ENCODE measurements at places on chromosomes 3 and 15. TPM values are rescaled to one million over a fixed set of nuclear protein-coding genes. Genes with fewer than 3 reads are reported as not detected.

- peak; percentile 99 for DNase-seq
These were observed at the start of gene WWTR1 for GRCh38 chr3:149657926-149658743. WWTR1 (minus strand) TSS chr3:149658025; CDS start chr3:149657306, 719 bp downstream.

DNA sequence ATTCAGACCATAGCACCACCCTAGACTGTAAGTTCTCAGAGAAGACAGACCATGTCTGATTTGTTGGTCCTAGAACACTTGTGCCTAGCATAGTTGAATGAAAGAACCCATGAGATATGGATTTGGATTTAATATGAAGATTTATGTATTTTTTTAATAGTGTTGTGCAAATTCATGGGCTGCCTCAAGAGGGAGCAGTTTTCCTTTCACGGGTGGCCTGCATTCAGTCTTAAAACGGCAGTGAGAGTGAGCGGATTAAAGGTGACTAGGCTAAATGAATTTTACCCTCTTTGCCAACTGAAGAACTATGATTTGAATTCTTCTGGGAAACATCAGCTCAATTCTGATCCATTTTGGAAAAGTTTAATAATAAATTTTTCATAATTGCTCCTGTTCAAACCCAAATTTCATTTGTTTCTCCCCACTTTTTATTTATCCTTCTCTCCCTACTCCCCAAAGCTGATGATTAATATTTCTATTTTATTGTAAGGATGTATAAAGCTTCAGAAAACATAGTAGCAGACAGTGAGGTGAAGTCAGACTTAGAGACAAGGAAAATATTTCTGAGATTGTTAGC is 67.3 kb downstream of the MORC1 start:
- peak; percentile 15 for DNase-seq

GRCh38 chr15:80803580-80804525 is 24.7 kb downstream of the CEMIP start:
- DNase-seq: no peak

- DNase-seq: no peak
These were observed 51.6 kb upstream of the DUT start for GRCh38 chr15:48279608-48280007.

DNA sequence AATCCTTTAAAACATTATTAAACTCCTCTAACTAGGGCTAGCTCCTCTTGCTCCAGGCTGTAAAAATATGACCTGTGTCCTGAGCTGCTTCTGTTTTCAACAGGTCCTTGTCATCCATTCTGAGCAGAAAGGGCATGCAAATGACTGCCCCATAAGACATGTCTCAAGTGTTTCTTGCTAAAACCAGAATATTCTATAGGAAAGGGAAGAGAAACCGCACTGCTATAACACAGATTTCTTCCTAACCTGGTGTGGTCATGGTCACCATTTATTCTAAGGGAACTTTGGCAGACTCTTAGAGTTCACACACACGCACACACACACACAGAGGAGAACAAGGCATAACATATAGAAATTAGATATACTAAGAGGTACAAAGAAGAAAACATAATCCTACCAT is 34.2 kb upstream of the B3GNT5 start:
- DNase-seq: no peak

GRCh38 chr3:139416275-139416674 is 26.8 kb upstream of the COPB2 start:
- no peak for DNase-seq

DNA sequence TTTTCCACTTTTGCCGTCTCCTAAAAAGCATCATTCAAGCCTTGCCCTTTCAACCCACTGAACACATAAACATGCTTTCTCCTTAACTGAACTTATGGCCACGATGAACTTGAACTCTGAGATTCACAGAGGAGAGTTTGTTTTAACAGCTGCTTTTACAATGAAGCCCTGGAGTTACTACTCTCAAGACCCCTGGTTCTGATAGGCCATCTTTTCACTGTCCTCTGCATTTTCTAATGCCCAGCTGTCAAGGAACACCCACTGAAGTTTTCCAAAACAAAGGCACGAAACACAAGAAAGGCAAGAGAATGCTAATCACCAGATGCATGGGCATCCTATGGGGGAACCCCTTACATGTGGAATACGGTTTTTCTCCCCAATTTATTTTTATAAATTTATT is 100.8 kb downstream of the ADAMTS9 start:
- DNase-seq: no peak

GRCh38 chr3:31713816-31714215 is 181.1 kb downstream of the STT3B start:
- DNase-seq: no peak

DNA sequence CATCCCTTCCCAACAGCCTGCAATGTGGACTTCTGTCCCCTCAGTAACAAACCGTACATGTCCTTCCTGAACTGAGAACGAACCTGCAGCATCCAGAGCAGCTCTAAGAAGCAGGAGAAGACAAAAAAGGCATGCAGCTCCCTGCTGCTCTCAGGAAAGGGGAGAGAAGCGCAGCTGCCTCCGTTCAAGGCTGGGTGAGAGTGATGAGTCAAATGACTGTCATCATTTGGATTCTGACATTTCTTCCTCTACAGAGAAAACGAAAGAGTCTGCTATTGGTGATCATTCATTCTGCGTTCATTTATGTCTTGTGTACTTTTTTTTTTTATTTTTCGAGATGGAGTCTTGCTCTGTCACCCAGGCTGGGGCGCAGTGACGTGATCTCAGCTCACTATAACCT is 677.8 kb downstream of the FHIT start:
- DNase-seq: no peak

DNA sequence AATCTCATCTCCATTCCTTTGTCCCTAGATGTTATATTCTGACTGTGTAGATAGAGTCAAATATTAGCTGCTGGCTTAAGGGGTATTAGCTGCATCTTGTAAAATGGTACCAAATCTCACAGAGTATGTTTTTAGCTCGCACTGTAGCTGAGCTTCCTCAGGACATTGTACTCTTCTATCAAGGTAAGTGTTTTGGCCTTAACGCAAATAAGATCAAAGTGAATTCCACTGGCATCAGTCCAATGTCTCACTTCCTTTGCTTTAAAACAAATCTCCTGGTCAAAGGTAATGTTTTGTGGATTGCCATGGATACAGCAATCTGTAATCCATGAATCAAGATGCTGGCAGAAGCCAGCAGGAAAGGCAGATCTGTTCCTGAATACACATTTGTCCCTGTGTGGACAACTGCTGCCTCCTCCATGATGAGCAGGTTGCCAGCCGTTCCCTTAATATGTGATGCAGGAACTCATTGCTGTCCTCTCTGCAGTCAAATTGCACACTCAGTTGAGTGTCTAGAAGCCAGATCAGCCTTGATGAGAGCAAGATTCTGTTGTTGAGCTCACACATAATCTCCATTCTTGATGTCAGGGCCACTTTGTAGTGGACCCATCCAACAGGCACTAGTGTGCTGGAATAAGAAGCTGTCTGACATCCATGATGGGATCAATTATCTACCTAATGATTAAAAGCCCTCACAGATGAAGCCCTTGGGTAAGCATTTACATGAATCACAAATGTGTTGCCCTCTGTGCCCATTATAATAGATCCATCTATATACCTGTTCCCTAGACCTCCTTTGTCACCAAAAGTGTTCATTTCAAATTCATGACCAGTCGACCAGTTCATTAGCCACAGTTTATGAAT is 96.6 kb upstream of the AGTR1 start:
- peak; percentile 80 for DNase-seq

- no peak for DNase-seq
These were observed 221.7 kb upstream of the TMC3 start for GRCh38 chr15:81595752-81596151.

The ZBED2 gene
- 7.1 TPM for total RNA-seq

The SPTBN5 gene
- total RNA-seq: not detected

The DPPA4 gene
- not detected for total RNA-seq

The GPR149 gene
- not detected for total RNA-seq

The IMPG2 gene
- not detected for total RNA-seq

All from Caki2 (cell line).